GM12878 (cell line): ENCODE measurements at places on chromosomes 2 and 18.

GRCh38 chr2:40289771-40290404, 162.0 kb downstream of the SLC8A1 start:
- DNase-seq: no peak

DNA sequence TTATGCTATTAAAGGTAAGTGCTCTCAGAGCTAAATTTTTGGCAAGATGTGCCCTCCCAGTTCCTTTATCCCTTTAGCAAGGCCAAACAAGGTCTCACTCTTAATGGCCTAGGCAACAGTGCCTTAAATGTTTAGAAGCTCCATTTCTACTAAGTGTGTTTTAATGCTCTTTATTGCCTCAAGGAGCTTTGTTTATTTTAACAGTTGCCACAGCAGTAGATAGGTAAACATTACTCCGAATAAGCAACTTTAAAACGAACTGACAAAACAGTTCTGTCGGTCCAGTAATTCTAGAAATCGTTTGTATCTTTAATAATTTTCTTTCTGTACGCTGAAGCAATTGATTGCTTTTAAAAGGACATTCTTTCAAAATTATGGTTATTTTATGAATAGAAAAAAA, 74.5 kb downstream of the PIEZO2 start:
- DNase-seq: no peak

- no peak for DNase-seq
These were observed 2.9 kb upstream of the SERPINB4 start for GRCh38 chr18:63646936-63647335.

GRCh38 chr18:9782073-9782857, 74.2 kb downstream of the RAB31 start:
- no peak for DNase-seq

- peak; percentile 56 for DNase-seq
These were observed at the start of gene ITGA4 for GRCh38 chr2:181457121-181457740. Gene ITGA4, plus strand, starts transcription at chr2:181457386. Its CDS starts 269 bp downstream, at chr2:181457655.

- DNase-seq: no peak
These were observed 76.0 kb downstream of the UXS1 start for GRCh38 chr2:106117882-106118684.

DNA sequence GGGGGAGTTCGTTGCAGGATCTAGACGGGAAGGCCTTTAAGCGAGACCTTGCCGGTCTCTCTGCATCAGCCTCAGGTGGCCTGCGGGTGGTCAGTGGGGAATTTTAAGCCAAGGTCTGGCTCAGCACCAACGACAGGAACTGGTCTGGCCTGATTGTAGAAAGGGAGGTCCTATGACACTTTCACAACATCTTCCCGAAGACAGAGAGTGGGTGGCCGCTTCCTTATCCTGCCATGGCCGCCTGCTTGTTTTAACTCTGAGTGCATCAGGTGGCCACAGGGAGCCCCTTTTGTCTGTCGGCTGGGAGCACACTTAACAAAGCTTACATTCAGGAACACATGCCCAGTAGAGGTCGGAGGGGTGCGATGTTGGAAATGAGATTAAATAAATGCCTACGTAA, 363.7 kb upstream of the MYT1L start:
- no peak for DNase-seq

- DNase-seq: no peak
These were observed 18.9 kb downstream of the TTR start for GRCh38 chr18:31610286-31611205.

DNA sequence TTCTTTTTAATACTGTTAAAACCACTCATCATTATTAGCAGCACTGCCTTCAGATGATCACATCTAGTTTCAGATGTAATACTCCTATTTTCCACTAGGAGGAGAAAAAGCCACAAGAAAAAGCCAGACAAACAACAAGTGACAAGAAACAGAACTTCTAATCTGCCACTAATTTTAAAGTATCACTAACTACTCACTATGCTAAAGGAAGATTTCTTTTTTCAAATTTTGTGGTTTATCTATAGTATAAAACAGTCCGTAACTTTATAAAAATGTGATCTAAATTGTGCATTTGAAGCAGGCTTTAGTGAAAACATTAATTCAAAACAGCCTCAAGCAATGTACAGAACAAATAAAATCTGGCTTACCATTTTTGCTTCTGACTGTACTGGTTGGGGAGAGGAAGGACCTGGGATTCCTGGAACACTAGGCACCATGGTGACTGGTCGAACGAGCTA, 56.8 kb downstream of the ATF2 start:
- DNase-seq: peak; percentile 7

DNA sequence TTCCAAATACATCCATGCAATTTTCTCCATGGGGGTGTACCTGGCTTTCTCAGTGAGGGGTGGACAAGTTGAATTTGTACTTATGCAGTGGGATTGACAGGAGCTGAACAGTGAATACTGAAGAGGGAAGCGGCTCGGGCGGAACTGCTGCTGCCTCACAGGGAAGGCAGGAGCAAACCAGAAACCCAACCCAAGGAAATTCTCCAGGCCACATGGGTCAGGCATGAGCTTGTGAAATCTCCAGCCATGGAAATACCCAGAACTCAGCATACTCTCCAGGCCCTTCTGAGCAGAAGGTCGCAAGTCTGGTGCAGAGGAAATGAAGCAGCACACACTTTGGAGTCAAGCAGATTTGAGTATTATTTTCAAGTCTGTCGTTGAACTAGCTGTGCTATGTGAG, 26.5 kb upstream of the INO80C start:
- no peak for DNase-seq

- no peak for DNase-seq
These were observed 550.3 kb upstream of the TNP1 start for GRCh38 chr2:217409949-217410680.

- DNase-seq: no peak
These were observed 42.4 kb downstream of the ADCY3 start for GRCh38 chr2:24877646-24878045.

DNA sequence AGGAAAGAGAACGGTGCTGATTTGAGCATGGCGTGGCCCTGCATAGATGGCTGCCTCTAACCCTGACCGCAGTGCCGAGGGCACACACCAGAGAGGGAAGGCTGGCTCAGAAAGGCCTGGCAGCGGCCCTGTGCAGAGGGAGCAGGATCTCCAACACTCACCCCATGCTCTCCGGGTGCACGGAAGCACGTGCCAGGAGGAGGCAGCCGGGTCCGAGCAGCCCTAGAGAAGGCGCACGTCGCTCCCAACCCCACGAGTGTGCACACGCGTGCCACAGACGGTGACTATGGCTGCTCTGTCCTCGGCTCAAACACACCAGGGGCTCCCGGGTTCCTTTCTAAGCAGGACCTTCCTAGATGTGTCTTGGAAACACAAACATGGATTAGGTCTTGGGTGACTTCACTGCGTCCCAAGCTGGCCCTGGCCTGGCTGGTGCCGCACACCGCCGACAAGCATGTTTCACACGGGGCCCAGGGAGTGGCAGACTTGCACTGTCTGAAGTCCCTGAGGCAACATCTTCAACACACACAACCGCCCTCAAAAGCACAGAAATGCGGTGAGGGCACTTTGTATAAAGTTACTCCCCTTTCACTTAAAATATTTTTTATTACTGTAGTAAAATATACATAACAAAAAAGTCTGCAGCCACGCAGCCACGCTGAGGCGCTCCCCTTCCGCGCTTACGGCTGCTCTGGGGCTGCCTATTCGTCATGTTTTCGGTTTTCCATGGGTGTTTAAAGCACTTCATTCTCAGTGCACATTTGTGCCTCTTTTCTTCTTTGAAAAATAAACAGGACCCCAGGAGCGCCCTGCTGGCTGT, 110.0 kb downstream of the ZNF516 start:
- DNase-seq: no peak

DNA sequence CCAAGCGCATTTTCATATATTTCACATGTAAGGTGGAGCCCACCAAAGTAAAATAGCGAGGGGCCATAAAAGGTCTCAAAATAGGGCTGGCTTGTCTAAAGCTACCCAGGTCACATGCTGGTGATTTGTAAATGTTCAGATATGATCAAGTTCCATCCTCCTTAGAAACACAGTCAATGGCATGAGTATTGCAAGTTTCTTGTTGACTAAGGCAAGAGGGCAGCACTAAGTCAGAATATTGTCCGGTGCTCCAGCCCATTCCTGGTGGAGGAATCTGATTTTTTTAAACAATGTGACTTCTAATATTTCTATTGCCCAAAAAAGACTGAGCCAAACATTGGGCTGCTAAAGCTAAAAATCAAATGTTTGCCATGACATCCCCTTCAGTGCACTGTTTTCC, 85.1 kb downstream of the LAMA1 start:
- DNase-seq: no peak

GRCh38 chr2:172817411-172817810, 81.8 kb downstream of the RAPGEF4 start:
- no peak for DNase-seq

- DNase-seq: no peak
These were observed 911.4 kb upstream of the SLC39A10 start for GRCh38 chr2:194745557-194746146.

DNA sequence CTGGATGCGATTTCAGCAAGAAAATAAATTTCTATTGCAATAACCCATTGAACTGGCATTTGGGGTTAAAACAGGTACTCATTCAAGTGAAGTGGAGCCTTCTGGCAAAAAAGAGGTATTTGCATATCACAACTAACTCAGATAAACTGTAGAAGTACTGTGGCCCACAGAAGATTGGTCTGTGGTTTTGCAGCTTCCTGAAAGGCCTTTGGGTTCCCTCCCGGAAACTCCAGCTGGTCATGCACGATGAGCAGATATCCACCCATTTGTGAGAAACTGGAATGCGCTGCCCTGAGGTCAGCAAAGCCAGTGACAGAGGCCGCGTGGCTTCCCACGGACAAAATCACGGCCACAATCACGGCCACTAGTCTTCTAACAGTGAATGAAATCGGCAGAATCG, 106.3 kb downstream of the EPHA4 start:
- DNase-seq: peak; percentile 15

DNA sequence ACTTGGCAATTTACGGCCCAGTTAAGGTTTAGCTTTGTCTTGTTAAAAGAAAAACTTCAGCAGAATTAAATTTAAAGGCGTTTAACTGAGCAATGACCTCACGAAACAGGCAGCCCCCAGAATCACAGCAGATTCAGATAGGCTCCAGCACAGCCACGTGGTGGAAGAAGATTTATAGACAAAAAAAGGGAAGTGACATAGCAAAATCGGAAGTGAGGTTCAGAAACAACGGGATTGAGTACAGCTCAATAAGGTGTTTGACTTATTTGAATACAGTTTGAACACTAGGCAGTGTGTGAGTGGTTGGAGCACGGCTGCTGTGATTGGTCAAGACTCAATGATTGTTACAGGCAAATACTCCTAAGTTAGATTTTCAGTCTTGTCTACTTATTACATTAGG, 79.8 kb downstream of the MOGAT1 start:
- DNase-seq: no peak

- peak; percentile 77 for DNase-seq
These were observed 250.0 kb downstream of the SMAD2 start for GRCh38 chr18:47680488-47680887.

DNA sequence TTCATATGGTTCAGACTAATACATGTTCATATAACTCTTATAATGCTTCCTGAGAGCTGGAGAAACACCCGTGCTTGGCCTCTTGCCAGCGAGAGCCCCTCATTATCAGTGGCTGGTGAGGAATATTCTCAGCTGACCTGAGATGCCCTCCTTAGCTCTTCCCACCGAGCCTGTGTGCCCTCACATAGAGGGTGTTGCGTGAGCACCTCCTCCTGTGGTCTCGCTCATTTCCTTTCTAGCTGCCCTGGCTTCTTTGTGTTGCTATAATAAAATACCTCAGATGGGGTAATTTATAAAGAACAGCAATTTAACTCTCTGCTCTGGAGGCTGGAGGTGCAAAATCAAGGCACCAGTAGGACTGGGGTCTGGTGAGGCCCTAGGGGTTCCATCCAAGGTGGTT, 80.5 kb upstream of the ALKAL2 start:
- DNase-seq: no peak
